ENCODE measurements at places on chromosomes 7 and 10.

DNA sequence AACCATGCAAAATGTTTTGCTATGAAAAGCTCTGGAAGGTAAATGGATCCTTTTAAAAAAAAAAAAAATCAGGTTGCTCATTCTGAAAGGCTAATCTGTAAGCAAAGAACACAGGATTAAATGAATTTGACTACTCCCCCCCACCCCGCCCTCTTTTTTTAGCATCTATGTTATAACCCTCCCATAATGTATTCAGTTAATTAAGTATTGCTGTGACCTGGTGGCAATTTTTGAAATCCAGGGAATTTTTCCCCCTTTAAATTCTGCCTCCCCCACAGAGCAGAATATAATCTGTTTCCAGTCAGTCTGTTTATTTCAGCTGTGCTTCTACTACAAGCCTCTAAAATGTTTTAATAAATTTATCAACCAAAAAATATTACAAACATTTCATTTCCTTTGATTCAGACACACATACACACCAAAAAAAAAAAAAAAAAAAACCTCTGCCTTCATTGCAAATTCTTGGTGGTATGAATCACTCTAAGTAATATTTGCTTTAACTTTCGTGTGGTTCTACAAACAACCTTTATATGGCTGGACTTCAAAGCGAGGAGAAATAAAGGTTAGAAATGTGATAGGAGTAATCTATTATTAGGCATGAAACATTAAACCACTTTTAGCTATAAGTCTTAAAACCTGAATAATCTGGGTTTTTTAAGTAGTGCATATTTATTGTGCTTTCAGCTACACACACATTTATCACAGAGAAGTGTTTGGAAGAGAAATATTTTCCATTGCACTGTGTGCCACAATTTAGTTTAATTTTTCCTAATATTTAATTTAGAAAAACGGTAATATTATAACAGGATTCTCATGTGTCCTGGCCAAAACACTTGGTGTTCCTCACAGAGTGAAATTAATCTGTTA lies 64.4 kb upstream of the ARID5B start:
- no peak for DNase-seq

GRCh38 chr7:92841192-92841591 lies 4.8 kb upstream of the CDK6 start:
- DNase-seq = no peak

- no peak for DNase-seq
Measured at GRCh38 chr7:116327752-116328151, 117.4 kb downstream of the TES start.

- DNase-seq = no peak
Measured at GRCh38 chr7:77839919-77840318, 41.3 kb downstream of the PHTF2 start.

DNA sequence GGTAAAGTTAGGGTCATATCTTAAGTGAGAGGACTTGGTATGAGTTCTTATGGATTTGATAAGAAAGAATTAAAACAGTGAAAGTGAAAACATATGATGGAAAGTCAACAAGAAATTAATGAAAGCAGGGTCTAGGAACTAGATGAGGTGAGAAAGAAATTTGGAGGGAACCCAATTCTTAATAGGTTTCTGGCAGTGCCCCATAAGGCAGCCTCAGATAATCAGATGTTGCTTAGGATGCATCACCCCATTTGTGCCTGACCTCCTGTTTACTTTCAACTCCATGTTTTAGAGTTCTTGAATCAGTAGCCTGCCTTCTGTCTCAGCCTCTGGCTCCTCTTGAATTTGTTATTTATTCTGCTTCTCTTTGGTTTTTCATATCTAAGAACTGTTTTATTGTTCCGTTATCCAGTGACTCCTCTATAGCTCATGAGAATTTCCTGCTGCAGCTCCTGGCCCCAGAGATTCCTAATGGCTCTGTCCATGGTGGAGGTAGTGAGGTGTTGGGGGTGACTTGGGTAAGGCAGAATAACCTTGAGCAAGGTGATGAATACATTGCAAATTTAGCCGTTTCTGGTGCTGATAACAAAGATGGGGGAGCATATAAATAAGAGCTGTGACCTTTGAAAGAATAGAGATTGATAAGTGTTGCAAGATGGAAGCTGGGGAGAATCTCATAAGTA lies 17.6 kb downstream of the ITGB8 start:
- no peak for DNase-seq

GRCh38 chr7:128304212-128304611 lies 39.5 kb downstream of the RBM28 start:
- DNase-seq = no peak
